Ascending aorta (tissue), 2 donors: ENCODE measurements at places on chromosomes 16 and 17. TPM values are rescaled to one million over a fixed set of nuclear protein-coding genes. Genes with fewer than 3 reads are reported as not detected.

DNA sequence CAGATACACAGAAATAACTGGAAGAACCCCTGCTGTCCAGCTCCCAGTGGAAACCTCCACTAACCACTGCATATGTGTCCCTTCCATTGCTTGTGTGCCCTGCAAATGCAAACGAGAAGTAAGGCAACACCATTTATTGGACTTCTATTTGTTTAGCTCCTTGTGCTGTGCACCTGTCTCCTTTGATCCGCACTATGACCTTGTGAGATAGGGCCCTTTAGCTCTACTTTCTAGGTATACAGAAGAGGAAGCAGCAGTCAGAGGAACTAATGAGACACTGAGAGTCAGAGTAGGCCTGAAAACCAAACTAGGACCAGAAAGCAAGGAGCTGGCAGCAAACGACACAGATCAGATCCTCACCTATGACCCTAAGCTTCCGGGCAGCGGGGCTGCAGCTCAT, 22.4 kb downstream of the SOX9 start:
- no peak overlapping the region for H3K27ac ChIP-seq
- no peaks in the 10 kb centered on the region for H3K27me3 ChIP-seq
- H3K4me1 ChIP-seq: no peaks in the 10 kb centered on the region
- no peak overlapping the region for H3K4me3 ChIP-seq

DNA sequence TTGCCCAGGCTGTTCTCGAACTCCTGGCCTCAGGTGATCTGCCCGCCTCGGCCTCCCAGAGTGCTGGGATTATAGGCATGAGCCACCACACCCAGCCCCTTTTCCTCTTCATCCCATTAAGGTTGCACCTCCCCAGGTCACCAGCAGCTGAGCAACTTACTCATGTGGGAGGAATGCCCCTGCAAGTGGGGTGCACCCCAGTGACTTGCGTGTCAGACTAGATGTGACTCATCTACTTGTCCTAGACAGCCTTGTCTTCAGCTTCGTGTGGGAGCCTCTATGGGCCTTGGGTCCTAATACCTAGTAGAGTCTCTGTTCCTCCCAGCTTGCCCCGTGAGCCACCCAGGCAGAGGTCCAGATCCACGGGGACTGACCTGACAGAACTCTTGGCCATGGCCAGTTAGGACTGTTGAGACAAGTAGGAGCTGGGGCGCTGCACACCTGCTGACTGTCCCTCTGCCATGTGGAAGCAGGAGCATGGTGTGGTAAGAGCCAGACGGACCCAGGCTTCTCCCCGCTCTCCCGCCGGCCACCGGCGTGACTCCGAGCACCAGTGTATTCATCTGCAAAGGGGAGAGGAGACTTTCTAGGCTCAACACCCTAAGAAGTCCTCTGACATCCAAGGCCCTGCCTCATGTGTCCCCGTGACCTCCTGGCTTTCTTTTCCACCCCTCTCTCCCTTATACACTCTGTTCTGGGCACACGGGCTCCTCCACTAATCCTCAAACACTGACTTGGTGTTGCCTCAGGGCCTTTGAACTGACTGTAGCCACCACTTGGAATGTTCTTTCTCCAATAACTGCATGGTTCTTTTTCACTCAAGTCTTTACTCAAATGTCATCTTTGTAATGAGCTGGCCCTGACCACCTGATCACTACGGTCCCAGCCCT, 11.6 kb upstream of the CBX4 start:
- no peak overlapping the region for H3K4me3 ChIP-seq
- H3K36me3 ChIP-seq: no peaks in the 10 kb centered on the region
- H3K4me1 ChIP-seq: peaks cover 3% of the 10 kb centered on the region
- H3K27ac ChIP-seq: no peak overlapping the region

HLF gene
- 11.3 TPM for total RNA-seq

BAIAP3 gene
- 0.64 TPM for total RNA-seq

CALB2 gene
- total RNA-seq: 0.64 TPM
